ENCODE measurements at places on chromosomes 7 and 10.

DNA sequence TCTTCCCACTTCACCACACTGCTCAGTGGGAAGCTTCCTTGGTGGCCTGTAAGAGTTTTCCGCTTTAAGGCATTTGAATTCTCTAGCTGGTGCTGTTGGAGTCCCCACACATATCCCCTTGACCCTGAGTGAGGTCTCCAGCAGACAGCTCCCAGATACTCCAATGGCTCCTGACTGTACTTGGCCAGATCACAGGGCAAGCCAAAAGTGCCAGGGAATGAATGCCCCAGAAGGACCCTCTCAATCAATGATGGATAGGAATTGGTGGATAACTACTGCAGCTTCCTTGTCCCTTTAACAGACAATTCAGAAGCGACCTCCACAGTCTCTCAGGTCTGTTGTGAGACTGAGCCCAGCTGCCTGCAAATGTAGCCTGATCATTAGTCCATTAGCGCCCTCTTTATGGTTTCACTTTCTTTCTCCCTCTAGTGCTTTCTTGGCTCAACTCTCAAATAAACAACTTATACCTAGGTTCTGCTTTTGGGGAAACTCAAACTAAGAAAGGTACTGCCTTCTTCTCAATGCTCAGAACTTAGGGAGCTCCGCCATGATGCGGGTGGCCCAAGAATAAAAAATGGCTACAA is 283.0 kb downstream of the TCF7L2 start:
- no peak for DNase-seq

DNA sequence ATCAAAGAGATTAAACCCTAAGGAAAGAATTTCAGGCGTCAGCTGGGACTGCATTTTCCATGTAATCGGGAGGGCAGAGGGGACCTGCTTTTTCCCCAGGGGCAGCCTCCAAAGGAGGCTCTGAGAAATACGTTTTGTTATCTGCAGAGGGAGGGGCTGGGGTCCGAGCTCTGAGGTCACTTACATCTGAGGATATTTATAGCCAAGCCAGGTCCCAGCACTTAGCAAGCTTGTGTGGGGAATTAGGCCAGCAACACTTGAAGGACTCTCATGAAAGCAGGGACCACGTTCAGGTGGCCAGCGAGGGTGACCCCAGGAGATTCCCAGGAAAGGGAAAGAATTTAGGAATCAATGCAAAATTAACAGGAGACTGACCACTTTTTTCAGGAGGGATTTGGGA is 20.6 kb upstream of the GDI2 start:
- DNase-seq = no peak

- DNase-seq = no peak
Measured at GRCh38 chr7:24199978-24200377, 84.0 kb upstream of the NPY start.

DNA sequence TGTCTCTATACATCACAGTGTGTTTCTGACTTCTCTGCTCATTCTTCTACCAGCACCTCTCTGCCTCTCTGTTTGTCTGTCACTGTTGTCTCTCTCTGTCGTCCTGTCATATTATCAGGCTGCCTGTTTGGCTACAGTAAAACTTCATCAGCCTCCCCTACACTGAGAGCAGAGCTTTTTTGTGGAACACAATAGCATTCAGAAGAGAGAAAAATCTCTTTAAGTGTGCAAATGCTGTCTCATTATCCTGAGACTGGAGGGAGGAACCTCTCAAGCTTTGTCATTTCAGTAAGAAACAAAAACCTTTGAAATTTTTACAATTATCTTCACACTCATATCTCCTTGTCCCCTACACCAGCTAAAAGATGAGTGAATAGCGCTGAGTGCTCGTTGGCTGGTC is 148.4 kb downstream of the PLPP4 start:
- DNase-seq = no peak

GRCh38 chr10:22599048-22599561 is 115.3 kb downstream of the PIP4K2A start:
- DNase-seq = peak; percentile 49

- DNase-seq = no peak
Measured at GRCh38 chr7:50824882-50825281, 42.2 kb upstream of the GRB10 start.

DNA sequence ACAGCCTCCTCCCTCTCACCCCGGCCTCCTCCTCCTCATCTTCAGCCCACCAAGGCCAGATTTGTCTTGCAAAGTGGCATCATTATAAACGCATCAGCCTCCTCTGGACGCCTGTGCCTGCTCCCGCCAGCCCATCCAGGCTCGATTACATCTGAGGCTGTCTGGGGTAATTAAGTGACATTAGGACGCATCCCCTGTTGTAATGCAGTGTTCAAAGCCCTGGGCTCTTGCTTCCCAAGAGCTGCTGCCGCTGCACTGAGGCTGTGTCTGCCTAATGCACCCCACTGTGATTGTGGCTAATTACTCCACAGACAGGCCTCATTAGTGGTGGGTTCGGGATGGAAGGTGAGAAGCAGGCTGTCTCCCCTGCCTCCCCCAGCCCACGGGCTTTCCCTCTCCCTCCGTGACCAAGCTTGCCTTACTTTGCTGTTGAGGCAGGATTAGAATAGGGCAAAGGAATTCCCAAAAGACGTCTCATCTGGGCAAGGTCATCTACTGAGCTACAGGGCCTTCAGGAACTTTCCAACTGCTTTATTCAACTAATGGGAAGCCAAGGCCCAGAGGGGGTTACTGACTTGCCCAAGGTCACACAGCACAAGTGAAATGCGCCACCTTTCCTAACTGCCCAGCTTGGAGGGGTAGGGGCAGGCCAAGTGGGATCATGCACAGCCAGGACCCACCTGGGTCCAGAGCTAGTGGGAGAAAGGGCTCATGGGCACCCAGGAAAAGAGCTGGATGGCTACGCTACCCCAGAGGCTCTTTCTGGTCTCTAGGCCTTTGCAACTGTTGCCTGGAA is 66.2 kb upstream of the PCBD1 start:
- DNase-seq = no peak

DNA sequence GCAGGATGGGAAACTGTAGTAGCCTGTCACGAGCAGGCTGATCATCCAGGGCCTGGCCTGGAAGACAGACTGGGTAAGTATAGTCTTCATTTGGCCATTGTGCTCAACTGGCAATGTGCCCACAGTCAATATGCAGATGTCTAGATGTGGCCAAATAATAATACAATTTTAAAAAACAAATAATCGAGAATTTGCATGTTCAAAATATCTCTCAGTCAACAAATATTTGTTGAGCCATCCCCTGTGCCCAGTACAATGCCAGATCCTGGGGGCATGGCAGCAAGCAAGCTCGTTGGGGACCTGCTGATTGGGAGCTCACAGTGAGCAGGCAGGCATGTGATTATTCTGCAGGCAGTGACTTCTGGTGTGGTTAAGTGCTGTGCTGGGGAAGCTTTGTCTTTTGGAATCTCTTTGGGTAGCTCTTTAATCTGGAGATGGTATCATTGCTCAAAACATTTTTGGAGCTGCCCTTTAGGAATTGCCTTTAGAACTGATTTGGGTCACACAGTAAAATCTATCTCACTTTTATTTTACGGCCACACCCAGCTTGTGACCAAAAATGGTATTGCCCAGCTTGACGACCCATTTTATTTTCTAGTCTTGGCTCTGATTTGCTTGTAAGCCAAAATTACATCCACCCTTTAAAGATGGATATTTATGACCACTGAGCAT is 92.2 kb downstream of the PLCE1 start:
- DNase-seq = no peak

GRCh38 chr10:122727426-122727825 is 27.8 kb upstream of the C10orf120 start:
- DNase-seq = no peak

DNA sequence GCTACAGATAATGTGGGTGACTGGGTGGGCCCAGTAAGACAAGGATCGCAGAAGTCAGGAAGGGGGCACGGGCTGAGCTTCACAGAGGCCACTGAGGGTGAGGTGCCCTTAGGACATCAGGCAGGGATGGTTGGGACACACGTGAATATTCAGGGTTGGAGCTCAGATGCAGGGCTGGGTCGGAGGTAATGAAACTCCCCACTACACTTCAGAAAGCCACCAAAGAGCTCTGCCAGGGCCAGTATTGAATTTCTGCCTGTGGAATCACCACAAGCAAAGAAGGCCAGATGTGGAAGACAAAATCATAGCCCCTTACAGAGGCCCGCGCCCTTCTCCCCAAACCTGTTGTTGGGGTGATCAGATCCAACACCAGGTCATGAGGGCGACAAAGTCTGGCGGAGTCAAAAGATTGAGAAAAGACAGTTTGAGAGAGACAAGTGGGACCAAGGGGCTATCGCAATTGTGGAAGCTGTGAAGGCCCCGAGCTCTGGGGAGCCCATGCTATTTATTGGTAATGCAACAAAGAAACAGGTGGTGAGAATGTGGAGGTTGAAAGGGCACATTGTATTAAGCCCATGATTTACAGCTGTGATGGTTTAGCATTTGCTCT is 42.4 kb downstream of the STRA8 start:
- DNase-seq = no peak

DNA sequence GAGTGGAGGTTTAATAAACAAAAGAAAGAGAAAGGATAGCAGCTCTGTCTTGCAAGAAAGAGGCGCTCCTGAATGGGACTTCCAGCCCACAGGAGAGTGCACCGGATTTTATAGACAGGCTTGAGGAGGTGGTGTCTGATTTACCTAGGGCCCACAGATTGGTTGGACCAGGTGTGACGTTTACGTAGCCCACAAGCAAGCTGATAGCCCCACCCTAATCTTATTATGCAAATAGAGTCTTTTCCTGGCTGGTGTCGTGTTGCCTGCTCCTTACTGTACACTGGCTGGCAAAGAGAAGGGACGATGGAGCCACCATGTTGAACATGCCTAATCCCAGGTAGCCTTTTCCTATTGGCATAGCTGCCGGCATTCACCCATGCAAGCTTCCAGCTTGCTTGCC is 319.7 kb upstream of the POM121L12 start:
- DNase-seq = no peak

GRCh38 chr10:51405580-51406351 is 293.6 kb downstream of the CSTF2T start:
- DNase-seq = no peak

DNA sequence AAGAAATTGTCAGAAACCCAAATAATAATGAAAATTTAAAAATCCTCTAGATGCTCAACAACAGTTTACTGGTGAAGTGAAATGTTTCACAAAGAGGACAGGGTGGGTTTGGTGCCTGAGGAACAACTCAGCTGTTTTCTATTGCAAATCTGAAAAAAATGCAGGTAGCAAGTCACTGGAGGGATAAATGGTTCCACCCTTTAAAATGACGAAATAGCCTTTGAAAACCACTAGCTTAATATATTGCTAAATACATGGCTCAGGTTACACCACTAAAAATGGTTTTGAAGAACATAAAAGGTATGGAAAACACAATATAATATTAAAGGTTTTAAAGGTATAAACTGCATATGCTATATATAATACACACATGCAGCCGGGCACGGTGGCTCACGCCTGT is 69.5 kb downstream of the LMBR1 start:
- no peak for DNase-seq

GRCh38 chr7:37660614-37661013 is 23.0 kb upstream of the GPR141 start:
- DNase-seq = no peak

DNA sequence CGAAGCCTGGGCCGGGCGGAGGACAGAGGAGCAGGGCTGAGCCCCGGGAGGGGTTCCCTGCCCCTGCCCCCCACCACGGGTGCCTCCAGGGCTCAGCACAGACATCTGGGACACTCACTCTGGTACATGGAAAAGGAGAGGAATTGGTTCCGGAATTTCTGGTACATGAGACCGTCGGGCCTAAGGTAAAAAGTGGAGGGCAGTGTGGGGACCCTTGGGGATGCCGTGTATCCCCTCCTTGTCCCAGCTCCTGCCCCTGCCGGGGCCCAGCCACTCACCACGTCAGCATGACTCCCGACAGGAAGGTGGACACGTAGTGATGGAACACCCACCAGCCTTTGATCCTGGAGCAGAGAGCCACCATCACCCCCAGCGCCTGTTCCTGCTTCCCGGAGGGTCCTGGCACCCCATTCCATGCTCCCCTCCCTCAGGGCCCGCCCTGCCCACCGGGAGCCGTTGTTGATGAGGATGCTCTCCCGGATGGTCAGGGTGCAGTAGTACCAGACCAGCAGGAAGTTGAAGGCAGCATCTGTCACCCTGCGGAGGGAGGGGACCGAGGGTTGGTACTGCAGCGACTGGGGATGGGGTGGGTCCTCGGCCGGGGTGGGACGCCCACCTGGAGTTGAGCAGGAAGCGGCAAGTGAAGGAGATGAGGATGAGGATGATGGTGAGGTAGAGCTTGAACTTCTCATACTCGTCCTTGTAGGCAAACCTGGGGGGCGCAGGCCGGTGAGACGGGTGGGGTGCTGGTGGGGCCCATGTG is 6.4 kb downstream of the TMEM120A start:
- DNase-seq = no peak

DNA sequence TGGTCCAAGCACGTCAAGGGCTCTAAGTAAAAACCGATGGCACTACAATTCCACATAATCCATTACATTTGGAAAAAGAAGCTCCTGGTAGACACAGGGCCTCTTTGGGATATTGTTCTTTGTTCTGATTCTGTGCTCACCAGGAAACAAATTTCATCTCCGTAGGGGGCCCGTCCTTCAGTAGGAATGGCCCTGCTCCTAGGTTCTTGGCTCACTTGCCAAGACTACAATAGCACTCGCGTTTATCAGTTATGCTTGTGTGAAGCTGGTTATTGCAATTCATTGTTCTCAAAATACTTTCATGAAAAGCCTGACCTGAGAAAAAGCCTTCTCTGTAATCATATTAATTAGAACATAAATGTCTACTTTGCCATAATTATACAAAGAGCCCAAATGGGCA is 10.3 kb upstream of the ZC3HAV1L start:
- DNase-seq = no peak

- no peak for DNase-seq
Measured at GRCh38 chr10:109070492-109070891, 852.8 kb downstream of the XPNPEP1 start.

GRCh38 chr7:101395376-101395775 is 32.7 kb downstream of the COL26A1 start:
- no peak for DNase-seq

GRCh38 chr7:14340393-14341074 is 351.1 kb upstream of the ETV1 start:
- no peak for DNase-seq

- DNase-seq = no peak
Measured at GRCh38 chr7:84190016-84190705, 4.4 kb downstream of the SEMA3A start.

DNA sequence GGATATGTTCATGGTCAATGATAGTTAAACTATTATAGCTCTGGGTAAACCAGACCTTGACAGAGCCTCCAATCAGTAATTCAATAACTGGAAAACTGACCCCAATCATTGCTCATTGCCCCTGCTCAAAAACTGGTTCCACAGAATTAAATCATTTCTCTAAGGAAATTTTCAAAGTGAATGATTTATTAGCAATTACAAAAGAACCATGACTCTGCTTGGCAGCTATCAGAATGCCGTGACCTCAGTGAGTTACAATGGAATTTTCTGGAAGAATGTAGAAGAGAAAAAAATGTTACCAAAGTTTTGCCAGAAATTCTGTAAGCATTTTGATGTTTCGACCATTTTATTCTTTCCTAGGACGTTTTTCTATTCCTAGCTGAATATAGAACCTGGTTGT is 106.8 kb upstream of the APBB1IP start:
- no peak for DNase-seq

GRCh38 chr10:119132521-119133345 is 28.8 kb downstream of the DENND10 start:
- DNase-seq = no peak
